ENCODE measurements at places on chromosomes 6 and 20.

DNA sequence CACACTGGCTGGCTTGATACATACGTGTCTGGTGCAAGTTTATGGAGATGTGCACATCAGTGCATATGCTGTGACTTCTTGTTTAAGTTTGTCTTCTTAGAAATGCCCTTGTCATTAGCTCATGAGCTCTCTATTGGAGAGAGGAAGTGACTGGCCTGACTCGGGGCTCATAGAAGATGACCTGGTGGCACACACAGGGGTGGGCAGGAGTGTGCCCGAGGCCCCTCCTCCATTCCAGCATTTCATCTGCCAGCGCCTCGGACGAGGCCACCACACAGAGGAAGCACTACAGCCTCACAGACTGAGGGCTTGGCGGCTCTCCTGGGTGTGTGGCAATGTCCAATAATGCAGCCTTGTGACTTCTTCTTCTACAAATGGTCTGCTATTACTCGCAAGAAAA lies 109.7 kb downstream of the FAM120B start:
- no peaks in the 10 kb centered on the region for H3K4me1 ChIP-seq
- no peaks in the 10 kb centered on the region for H3K36me3 ChIP-seq

- H3K27ac ChIP-seq: no peak overlapping the region
- no peaks in the 10 kb centered on the region for H3K27me3 ChIP-seq
- no peaks in the 10 kb centered on the region for H3K36me3 ChIP-seq
- H3K4me1 ChIP-seq: peaks cover 3% of the 10 kb centered on the region
Measured at GRCh38 chr6:5763407-5763806, 243.3 kb downstream of the NRN1 start.

- H3K4me1 ChIP-seq: no peaks in the 10 kb centered on the region
- DNase-seq: no peak
- H3K27ac ChIP-seq: no peak overlapping the region
- H3K27me3 ChIP-seq: no peaks in the 10 kb centered on the region
- H3K4me3 ChIP-seq: no peak overlapping the region
Measured at GRCh38 chr20:61846741-61847419, 218.8 kb downstream of the TAF4 start.

- DNase-seq: no peak
- no peaks in the 10 kb centered on the region for H3K36me3 ChIP-seq
- peaks cover 100% of the 10 kb centered on the region for H3K27me3 ChIP-seq
- peaks cover 12% of the 10 kb centered on the region for H3K4me1 ChIP-seq
- peak overlapping the region; percentile 41 for H3K4me3 ChIP-seq
Measured at GRCh38 chr6:1612299-1612973, 2.7 kb downstream of the FOXC1 start.

- no peaks in the 10 kb centered on the region for H3K27me3 ChIP-seq
- H3K36me3 ChIP-seq: no peaks in the 10 kb centered on the region
- no peaks in the 10 kb centered on the region for H3K4me1 ChIP-seq
- DNase-seq: peak; percentile 73
- no peak overlapping the region for H3K4me3 ChIP-seq
Measured at GRCh38 chr6:10626154-10626741, 68.2 kb downstream of the C6orf52 start.

DNA sequence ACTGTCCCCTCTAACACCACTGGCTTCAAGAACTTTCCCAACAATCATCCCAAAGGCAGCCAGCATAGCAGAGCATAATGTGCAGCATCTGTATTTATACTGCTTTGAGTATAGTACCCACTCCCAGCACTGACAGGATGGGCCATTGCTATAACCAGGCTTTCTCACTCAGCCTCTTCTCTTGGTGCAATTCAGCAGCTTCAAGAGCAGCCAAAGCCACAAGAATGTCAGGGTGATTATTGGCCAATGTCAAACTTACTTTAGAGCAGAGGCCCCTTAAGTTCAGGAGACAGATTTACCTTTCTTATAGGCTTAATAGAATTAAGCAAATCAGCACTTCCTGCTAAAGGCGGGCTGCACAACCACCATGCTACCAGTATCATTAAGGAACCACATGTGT lies 232.4 kb upstream of the RSPO3 start:
- H3K4me3 ChIP-seq: no peak overlapping the region
- DNase-seq: no peak
- H3K27me3 ChIP-seq: no peaks in the 10 kb centered on the region
- no peak overlapping the region for H3K27ac ChIP-seq
- H3K36me3 ChIP-seq: no peaks in the 10 kb centered on the region

GRCh38 chr6:130447374-130447773 lies 81.6 kb downstream of the TMEM200A start:
- H3K4me3 ChIP-seq: no peak overlapping the region
- no peaks in the 10 kb centered on the region for H3K4me1 ChIP-seq
- no peak for DNase-seq
- H3K27me3 ChIP-seq: no peaks in the 10 kb centered on the region
- no peak overlapping the region for H3K27ac ChIP-seq

- H3K4me3 ChIP-seq: no peak overlapping the region
- H3K27ac ChIP-seq: no peak overlapping the region
- no peaks in the 10 kb centered on the region for H3K4me1 ChIP-seq
- H3K27me3 ChIP-seq: no peaks in the 10 kb centered on the region
- H3K36me3 ChIP-seq: no peaks in the 10 kb centered on the region
Measured at GRCh38 chr20:7180256-7181045, 413.0 kb downstream of the BMP2 start.

DNA sequence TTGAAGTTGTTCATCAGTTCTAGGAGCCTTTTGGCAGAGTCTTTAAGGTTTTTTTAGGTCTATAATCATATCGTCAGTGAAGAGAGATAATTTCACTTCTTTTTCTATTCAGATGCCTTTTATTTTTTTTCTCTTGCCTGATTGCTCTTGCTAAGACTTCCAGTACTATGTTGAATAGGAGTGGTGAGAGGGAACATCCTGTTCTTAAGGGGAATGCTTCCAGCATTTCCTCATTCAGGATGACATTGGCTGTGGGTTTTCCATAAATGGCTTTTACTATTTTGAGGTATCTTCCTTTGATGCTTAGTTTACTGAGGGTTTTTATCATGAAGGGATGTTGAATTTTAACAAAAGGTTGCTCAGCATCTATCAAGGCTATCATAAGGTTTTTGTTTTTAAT lies 109.5 kb downstream of the CLVS2 start:
- H3K36me3 ChIP-seq: no peaks in the 10 kb centered on the region
- no peak overlapping the region for H3K27ac ChIP-seq
- no peak overlapping the region for H3K4me3 ChIP-seq

GRCh38 chr6:786946-787763 lies 94.2 kb upstream of the EXOC2 start:
- H3K27me3 ChIP-seq: peaks cover 10% of the 10 kb centered on the region
- no peak overlapping the region for H3K27ac ChIP-seq
- H3K4me3 ChIP-seq: no peak overlapping the region
- H3K36me3 ChIP-seq: no peaks in the 10 kb centered on the region
- H3K4me1 ChIP-seq: no peaks in the 10 kb centered on the region

GRCh38 chr6:6221787-6222535 lies 98.5 kb downstream of the F13A1 start:
- H3K36me3 ChIP-seq: no peaks in the 10 kb centered on the region
- H3K27ac ChIP-seq: no peak overlapping the region
- no peaks in the 10 kb centered on the region for H3K27me3 ChIP-seq
- H3K4me1 ChIP-seq: no peaks in the 10 kb centered on the region

GRCh38 chr20:58202044-58202443 lies 26.4 kb downstream of the ANKRD60 start:
- H3K27me3 ChIP-seq: no peaks in the 10 kb centered on the region
- no peak overlapping the region for H3K4me3 ChIP-seq
- no peak for DNase-seq
- no peaks in the 10 kb centered on the region for H3K4me1 ChIP-seq
- no peaks in the 10 kb centered on the region for H3K36me3 ChIP-seq
